ENCODE measurements at places on chromosomes 5 and 9.

DNA sequence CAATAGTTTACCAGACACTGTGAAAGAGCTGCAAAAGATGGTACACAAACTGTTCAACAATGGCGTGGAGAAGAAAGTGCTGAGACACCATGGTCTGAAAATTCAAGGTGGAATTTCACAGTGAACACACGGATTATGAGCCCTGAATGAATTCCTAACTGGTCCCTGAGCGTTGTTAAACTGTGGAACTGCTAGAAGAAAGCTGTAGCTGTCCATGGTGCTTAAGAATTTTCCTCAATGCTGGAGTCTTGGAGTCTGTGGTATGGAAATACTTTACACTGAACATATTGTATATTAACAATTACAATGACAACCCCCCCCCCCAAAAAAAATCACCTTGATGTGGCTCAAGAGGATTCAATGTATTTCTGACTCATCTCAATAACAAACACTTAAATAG, 68.5 kb downstream of the SLC24A2 start:
- DNase-seq, result no peak

- DNase-seq, result no peak
Observed at GRCh38 chr5:109126481-109126880, 283.3 kb downstream of the PJA2 start.

- DNase-seq, result no peak
Observed at GRCh38 chr9:4725706-4726442, 15.1 kb downstream of the AK3 start.

DNA sequence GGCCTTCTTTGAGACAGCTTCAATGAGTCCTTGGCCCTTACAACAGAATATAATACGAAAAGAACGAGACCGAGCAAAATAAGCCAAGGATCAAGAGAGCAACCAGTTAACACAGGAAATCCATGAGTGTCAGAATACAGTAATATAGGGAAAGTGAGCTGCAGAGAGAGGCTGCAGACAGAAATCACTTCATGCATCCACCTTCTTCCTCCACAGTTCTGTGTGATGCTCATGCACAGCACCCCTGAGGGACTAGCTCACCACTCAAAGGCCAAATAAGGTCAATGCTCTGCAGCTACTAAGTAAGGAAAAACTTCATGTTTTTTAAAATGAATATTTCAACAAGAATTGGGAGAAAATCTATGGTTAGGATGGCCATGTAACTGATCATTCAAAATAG, 257.1 kb downstream of the MCTP1 start:
- no peak for DNase-seq

DNA sequence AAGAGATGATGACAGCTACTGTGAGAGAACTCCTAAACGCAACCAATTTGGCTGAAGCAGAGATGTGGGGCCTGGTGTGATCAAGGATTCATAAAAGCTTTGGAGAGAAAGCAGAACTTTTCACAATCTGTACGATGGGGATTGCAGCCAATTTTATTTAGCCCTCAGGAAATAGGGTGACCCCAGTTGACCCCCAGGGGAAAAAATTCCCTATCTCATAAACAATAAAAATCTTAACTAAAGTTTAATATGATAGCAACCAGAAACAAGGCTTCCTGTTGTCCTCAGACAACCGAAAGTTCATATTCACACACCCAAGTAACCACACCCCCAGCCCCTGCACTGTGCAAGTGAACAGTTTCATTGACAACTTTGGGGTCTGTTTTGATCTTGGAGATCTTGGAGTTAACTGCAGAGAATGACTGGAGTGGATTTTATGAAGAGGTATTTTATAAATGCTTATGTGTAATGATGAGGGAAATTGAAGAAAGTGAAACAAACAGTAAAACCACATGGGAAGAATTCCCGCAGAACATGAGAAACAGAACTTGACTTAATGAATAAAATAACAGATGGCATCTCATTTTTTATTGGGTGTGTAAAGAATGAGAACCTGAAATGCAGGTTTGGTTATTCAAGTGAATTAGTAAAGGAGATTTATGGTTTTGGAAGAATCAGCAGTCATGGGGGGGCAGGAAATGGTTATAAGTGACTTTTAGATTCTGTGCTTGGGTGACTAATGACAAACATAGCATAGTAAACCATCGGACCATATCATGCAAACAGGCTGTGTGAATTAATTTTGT, 94.5 kb downstream of the PDE4D start:
- DNase-seq, result peak; percentile 17

All from pancreas (tissue), 10 donors.